ENCODE measurements at places on chromosomes 6 and 20.

DNA sequence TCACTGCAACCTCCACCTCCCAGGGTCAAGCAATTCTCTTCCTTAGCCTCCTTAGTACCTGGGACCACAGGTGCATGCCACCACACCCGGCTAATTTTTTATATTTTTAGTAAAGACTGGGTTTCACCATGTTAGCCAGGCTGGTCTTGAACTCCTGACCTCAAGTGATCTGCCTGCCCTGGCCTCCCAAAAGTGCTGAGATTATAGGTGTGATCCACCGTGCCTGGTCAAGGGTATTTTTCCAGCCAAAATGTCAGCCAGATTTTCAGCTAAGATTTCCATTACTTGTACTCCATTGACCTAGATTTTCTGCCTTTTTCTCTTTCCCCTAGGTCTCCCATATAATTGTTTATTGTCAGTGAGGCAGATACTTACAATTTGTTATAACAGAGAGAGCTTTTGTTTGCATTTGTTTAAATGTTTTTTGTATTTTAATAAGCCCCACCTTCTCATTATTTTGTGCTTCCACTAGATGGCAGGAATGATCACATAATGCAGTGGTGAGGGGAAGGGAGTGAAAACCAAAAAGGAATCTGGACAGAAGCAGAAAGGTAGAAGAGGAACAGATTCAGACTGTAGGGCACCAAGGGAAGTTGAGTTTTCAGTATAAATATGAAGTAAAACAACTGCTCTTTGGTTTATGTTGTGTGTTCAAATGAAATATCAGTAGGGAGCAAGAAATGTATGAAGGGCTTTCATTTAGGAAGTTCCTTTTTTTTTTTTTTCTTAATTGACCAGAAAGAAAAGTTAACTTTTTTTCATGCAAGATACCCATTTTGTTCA lies 29.7 kb downstream of the RPF2 start:
- DNase-seq: no peak

GRCh38 chr6:39794231-39794630 lies 2.1 kb downstream of the DAAM2 start:
- DNase-seq: no peak

- DNase-seq: no peak
Observed at GRCh38 chr20:60837173-60837770, 414.8 kb upstream of the CDH4 start.

DNA sequence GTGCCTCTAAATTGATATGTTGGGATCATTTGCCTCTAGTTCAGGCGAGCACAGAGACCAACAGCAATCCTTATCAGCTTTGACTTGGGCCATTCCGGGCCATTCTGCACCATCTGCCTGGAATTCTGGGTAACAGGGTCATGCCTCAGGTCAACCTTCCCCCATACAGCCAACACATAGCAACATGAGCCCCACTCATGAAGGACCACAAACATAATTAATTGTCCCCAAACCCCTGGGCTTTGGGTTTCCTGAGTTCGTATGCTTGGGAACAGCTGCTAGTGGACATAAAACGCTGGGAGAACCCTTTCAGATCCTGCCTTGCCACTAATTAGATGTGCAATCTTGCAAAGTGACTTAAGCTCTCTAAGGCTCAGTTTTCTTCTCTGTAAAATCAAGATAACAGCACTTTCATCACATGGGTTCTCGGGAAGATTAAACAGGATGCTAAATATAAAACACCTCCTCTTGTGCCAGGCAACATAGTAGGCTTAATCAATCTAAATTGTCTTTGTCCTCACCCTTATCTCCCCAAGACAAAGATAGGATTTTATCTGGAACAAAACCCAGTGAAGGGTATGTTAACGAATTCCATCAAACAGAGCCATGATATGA lies 426.5 kb downstream of the CD83 start:
- no peak for DNase-seq

DNA sequence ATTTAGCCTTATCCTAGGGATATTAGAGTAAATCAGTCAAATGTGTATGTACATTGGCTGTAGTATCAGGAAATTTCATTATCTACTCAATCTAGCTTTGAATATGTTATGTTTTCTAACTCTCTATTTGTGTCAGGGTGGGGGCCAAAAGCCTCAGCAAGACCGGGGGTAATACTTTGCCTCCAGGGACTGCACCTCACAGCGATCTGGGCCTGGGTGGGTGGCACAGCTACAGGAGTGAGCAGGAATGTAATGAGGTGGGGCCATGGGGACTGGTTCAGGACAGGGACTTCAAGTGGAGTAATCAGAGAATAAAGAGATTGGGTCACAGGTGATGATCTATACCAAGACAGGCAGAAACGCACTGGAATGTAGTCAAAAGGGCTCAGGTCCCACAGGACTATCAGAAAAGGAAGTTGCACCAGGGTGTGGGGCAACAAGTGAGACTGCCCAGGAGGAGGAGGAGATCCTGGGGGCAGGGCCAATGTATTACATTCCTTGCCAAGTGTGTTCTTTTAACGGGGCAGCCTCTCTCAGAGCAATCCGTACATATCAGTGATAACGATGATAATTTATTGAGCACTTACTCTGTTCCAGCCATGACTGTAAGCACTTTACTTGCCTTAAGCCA lies 54.0 kb downstream of the PIGU start:
- DNase-seq: no peak

DNA sequence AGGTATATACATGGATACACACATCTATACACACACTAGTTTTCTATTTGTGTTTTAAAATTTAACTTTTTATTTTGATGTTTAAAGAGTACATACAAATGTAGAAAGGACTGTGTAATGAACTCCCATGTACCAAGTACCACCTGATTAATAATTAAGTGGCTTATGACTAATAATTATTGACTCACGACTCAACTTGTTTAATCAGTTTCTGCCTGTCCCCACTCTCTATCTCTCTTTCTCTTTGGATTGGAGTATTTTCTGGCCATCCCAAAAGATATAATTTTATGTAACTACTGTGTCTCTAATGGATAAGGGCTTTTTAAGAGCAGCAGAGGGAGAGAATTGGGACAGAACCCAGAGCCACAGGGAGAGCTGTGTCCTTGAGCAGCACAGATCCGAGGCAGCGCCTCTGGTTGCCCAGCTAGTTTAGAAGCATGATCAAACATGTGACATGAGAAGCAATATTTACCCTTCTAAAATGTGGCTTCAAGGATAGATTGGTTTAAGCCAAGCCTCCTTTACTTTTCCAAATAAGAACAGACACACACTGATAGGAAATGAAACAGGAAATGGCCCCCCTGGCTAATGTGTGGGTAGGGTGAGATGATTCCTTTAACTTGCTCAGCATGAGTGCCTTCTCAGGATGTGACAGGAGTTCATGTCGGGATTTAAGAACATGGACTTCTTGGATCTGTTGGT lies 81.0 kb downstream of the ERMARD start:
- no peak for DNase-seq

- DNase-seq: no peak
Observed at GRCh38 chr6:41940759-41941279, 789 bp downstream of the CCND3 start.

- DNase-seq: no peak
Observed at GRCh38 chr6:131223416-131223815, 88.1 kb downstream of the AKAP7 start.

- DNase-seq: no peak
Observed at GRCh38 chr20:19552221-19553180, 205.6 kb upstream of the RIN2 start.

DNA sequence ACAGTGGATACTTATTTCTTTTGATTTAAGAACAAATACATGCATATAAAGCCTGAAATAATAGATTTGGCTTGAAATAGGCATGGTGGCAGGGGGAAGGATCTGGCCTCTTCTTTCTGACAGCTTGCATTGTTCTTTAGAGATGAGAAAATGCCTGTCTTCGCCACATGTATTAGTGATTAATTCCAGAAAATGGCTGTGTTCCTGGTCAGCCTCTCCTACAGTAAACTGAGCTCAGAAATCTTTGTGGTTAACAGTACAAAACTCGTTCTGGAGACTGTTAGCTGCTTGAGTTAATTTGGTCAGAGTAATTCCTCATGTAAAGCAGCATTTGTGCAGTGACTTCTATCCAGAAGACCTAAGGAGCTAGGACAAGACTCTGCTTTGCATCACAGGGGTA lies 151.5 kb downstream of the EYA4 start:
- DNase-seq: no peak

- DNase-seq: no peak
Observed at GRCh38 chr6:2857580-2858337, 16.1 kb upstream of the SERPINB1 start.

DNA sequence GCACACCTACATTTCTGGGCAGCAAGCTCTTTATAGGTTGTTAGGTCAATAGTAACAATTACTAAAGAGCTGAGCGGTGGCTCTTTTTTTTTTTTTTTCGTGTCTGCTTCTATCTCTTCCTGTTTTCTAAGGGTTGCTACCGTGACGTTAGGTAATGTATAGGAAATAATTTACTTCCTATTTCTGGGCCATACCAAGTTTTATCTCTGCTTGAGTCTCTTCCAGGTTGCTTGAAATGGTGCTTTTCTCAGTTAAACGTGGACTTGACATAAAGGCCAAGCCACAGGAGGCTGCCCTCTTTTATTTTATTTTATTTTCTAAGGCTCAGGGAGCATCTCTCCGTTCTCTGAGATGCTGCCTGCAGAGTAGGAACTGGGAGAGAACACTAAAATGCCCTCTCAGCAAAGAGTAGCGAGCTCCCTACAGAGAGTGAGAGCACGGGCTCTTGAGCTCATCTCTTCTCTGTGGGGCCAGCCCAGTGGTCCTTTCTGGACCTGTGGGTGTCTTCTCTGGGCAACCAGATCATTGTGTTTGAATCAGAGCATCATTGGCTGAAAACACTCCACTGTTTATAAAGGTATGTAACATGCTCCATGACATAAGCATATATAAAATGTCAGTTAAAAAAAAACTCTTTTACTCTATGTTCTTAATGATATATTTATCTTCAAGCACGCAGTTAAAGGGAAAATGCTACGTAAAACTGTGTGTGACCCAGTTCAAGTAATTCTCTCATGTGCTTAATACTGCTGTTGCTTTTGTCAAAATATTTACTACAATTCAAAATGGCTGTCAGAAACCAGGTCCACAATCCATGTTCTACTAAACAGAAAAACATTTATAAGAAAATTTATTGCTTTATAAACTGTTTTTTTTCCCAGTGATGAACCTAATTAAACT lies at the start of gene ZNF831:
Gene ZNF831 (plus strand): TSS at position 191 of the 900 bp plus-strand sequence. CDS start 27,199 bp downstream, outside the sequence.
- DNase-seq: no peak

All from lower leg skin (tissue), 4 donors.